ENCODE measurements at places on chromosomes 7 and 10.

DNA sequence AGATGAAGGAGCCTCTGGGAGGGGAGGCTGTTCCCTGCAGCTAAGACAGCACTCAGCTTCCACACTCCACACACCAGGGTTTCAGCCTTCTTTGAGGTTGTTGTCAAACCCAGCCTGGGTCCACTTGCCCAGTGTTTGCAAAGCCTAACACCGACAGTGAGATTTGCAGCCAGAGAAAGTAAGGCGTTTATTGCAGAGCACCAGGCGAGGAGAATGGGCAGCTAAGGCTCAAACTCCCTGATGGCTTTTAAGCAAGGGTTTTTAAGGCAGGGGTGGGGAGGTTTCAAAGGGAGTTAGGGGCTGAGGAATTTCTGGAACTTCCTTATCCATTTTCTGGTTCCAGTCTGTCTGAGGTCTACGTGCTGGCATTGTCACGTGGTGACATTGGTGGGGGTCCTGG lies 4.7 kb upstream of the ZNF775 start:
- H3K27ac ChIP-seq: no peak overlapping the region
- H3K36me3 ChIP-seq: peaks cover 5% of the 10 kb centered on the region
- DNase-seq: no peak
- H3K4me1 ChIP-seq: peaks cover 55% of the 10 kb centered on the region
- H3K4me3 ChIP-seq: no peak overlapping the region

DNA sequence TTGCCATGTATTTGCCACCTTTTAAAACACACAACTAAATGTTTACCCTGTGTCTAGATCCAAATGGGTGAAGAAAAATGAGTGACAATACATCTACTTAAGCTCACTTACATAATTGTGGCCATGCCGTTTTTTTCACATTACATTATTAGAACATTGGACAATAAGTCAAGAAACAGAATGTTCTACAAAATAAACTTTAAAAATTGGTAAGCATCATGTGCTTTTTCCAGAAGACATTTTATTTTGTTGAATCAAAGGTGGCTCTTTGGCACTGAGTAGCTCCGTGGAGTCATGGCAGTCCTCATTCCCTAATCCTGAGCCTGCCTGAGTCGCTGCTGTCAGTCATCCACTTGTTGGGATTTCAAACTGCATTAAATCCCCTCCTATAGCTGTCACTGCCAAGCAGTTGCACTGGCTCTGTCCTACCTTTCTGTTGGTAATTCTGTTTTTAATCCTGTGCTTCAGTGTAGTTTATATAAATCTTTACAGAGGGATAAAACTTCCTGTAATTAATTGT lies 32.3 kb downstream of the CAV1 start:
- no peaks in the 10 kb centered on the region for H3K4me1 ChIP-seq
- peaks cover 43% of the 10 kb centered on the region for H3K27me3 ChIP-seq
- H3K36me3 ChIP-seq: no peaks in the 10 kb centered on the region
- H3K27ac ChIP-seq: no peak overlapping the region
- no peak for DNase-seq

DNA sequence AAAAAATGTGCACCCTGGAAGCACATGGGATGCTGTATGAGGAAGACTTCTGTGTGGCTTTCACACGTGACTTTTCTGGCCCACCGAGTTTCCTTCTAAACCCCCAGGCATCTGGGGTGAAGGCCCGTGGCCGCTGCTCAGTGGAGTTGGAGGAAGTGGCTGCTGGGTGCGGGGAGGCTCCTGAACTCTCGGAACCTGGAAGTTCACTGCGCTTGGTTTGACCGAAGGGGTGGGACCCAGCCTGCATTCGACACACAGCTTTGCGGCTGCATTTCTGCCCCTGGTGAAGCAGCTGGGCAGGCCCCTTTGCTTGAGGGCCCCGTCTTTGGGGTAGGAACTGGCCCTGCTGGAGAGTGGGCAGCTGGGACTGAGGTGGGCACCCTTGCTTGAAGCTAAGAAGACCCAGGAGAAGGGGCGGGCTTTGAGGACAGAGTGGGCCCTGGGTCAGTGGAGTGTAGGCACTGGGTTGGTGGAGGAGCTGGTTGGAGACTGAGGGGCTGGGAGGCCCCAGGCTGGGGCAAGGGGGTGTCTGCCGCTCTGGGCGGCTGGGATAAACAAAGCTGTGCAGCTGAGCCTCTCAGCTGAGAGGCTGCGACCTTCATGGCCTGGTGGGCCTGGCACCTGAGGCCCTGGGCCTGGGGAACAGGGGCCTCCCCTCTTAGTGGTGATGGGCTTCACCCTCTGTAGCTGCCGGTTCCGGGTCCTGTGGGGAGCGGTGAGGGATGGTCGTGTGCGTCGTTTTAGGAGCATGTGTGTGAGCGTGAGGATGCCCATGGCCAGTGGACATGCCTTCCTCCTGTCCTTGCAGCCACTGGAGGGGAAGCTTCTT lies 78.0 kb downstream of the INPP5A start:
- H3K27me3 ChIP-seq: peaks cover 5% of the 10 kb centered on the region
- peaks cover 35% of the 10 kb centered on the region for H3K36me3 ChIP-seq
- H3K4me3 ChIP-seq: peak overlapping the region; percentile 71
- no peak for DNase-seq
- peak overlapping the region; percentile 95 for H3K27ac ChIP-seq

- peak overlapping the region; percentile 85 for H3K4me3 ChIP-seq
- H3K27me3 ChIP-seq: no peaks in the 10 kb centered on the region
- DNase-seq: peak; percentile 8
Measured at GRCh38 chr10:79245539-79246208, 101.6 kb upstream of the PPIF start.

GRCh38 chr10:62562101-62562500 lies 187.9 kb downstream of the ZNF365 start:
- no peak overlapping the region for H3K4me3 ChIP-seq
- H3K27me3 ChIP-seq: peaks cover 3% of the 10 kb centered on the region
- H3K36me3 ChIP-seq: no peaks in the 10 kb centered on the region
- H3K4me1 ChIP-seq: peaks cover 1% of the 10 kb centered on the region
- no peak for DNase-seq

- DNase-seq: no peak
- H3K4me3 ChIP-seq: no peak overlapping the region
- H3K4me1 ChIP-seq: peaks cover 17% of the 10 kb centered on the region
- no peaks in the 10 kb centered on the region for H3K27me3 ChIP-seq
Measured at GRCh38 chr10:88314362-88314761, 268.8 kb downstream of the RNLS start.

DNA sequence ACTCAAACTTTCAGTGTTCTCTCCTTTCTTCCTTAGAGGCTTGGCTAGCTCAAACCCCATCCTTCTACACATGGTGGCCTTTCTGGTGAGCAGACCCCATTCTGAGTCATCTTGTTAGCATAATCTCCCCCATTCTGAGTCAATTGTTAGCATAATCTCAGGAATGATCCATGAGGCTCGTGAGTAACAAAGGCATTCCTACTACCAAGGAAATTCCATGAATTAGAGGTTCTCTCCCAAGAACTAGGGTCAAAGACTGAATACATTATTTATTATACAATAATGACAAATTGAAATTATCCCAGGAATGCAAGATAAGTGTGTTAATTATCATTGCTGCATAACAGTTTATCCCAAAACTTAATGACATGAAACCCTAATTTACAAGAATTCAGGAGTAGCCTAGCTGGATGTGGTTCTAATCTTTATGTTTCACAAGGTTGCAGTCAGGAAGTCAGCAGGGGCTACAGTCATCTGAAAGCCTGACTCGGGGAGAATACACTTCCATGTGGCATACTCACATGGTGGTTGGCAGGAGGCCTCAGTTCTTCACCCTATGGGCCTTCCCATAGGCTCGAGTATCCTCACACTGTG lies 100.2 kb downstream of the MMRN2 start:
- no peak overlapping the region for H3K27ac ChIP-seq
- H3K27me3 ChIP-seq: no peaks in the 10 kb centered on the region
- H3K4me3 ChIP-seq: no peak overlapping the region
- no peaks in the 10 kb centered on the region for H3K4me1 ChIP-seq
- H3K36me3 ChIP-seq: peaks cover 4% of the 10 kb centered on the region
- no peak for DNase-seq

DNA sequence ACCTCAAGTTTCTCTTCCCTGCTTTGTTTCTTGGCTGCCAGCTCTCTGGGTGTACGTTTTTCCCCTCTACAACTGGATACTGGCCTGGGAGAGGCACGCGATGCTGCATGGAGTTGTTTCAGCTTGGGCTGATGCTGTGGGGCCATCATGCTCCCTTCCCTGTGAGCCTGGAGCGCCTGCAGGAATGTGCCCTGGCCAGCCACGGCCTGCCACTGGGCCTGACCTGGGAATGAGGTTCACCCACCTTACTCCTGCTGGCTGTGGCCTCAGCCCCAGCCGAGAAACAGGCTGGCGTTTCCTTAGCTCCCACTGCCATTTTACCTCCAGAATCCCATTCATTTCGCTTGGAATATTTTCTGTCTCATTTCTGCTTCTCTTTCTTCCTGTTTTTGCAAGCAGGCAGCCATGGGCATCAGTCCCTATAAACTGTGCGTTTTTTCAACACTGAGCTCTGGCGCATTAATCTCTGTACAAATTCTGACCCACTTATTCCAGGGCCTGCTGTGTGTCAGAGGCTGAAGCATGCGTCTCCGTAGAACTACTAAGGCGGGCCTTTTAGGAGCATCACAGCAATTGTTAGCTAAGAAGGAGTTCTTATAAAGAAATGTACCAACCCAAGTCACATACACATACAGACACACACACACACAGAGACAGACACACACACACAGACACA lies 57.9 kb downstream of the GATA3 start:
- H3K27ac ChIP-seq: no peak overlapping the region
- no peaks in the 10 kb centered on the region for H3K36me3 ChIP-seq
- no peak for DNase-seq

- no peak overlapping the region for H3K27ac ChIP-seq
- H3K36me3 ChIP-seq: no peaks in the 10 kb centered on the region
- no peak overlapping the region for H3K4me3 ChIP-seq
- peaks cover 48% of the 10 kb centered on the region for H3K4me1 ChIP-seq
- no peak for DNase-seq
Measured at GRCh38 chr7:100163006-100163531, 4.5 kb upstream of the TRAPPC14 start.

- no peaks in the 10 kb centered on the region for H3K36me3 ChIP-seq
- H3K4me1 ChIP-seq: no peaks in the 10 kb centered on the region
- H3K27me3 ChIP-seq: no peaks in the 10 kb centered on the region
Measured at GRCh38 chr7:20954711-20955619, 168.3 kb upstream of the SP8 start.

DNA sequence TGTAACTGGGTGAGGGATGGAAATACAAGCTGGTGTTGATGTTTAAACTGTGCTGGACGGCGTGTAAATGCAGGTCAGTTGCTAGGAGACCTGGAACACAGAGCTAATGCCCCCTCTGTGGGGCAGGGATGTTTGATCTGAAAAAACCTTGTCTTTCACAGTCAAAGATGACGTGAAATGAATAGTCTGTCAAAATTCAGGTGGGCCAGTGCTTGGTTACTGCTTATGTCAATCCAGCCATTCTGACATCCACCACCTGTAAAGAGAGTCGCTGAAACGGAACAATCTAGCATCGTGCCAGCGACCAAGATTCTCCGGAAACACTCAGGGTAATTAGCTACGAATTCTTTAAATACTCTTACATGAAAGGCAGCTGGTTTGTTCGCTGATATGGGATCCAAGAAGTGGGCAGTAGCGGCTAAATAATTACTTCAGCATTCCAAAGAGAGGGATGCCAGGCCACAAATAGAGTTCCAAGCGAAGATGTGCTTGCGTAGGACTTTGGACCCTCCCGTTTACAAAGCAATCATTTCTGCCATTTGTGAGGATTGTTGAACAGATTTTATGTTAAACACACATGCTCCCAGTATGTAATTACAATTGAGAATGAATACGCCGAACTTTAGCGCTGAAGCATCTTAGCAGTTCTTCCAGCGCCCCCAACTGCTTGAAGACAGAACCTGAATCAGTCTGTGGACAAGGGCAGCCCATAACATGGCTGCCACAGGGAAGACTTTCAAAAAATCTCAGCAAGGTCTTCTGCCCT lies 7.3 kb upstream of the ASB4 start:
- no peaks in the 10 kb centered on the region for H3K4me1 ChIP-seq
- no peak for DNase-seq

- DNase-seq: no peak
- H3K4me3 ChIP-seq: no peak overlapping the region
- H3K4me1 ChIP-seq: peaks cover 3% of the 10 kb centered on the region
- no peaks in the 10 kb centered on the region for H3K27me3 ChIP-seq
Measured at GRCh38 chr10:92923416-92923815, 75.1 kb downstream of the EXOC6 start.

DNA sequence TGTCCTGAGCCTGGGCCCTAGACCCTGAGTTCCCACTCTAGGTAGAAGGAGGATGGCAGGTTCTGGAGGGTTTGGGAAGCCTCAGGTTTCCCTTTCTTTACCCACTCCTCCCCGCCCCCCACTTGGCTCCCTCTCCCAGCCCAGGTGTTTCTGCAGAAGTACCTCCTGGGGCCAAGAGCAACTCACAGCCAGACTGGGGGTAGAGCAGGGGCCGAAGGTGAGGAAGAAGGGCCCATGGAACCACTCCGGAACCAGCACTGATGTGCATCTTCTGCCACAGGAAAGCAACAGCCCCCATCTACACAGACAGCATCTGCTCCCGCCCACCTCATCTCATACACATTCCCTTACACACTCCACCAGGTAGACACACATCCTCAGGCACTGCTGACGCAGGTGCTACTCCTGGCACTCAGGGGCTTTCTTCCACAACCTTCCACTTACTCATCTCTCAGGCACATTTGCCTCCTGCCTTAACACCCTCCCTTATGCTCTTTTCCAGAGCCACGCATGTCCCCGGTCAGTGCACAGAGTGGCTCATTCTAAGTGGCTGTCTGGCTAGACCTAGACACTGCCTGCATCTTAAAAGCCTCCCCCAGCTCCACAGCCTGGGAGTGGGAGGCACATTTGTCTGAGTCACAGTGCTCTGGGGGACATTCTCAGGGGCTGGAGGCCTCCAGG lies 1.8 kb downstream of the EPHB6 start:
- H3K27me3 ChIP-seq: no peaks in the 10 kb centered on the region
- H3K4me3 ChIP-seq: peak overlapping the region; percentile 23
- peaks cover 14% of the 10 kb centered on the region for H3K4me1 ChIP-seq
- DNase-seq: no peak

GRCh38 chr7:129163875-129164544 lies 19.5 kb downstream of the TSPAN33 start:
- no peak overlapping the region for H3K27ac ChIP-seq
- peaks cover 8% of the 10 kb centered on the region for H3K4me1 ChIP-seq

DNA sequence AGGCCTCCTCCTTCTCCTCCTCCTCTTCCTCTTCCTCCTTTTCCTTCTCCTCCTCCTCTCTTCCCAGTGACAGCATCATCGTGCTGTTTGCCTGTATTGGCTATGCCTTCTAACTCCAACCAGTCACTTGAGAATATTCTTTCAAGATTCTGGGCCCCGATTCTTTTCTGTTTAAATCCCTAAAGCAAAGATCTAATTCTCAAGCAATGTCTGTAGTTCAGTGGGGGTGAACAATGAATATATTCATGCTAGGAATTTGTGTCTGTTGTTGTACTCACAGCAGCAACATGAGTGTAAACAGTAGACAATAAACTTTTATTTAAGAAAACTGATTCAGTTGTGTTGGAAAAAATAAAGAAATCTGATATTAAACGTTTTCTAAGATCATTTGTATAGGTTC lies 30.7 kb downstream of the NUDT5 start:
- no peak overlapping the region for H3K4me3 ChIP-seq
- H3K27me3 ChIP-seq: no peaks in the 10 kb centered on the region
- peak overlapping the region; percentile 49 for H3K27ac ChIP-seq
- H3K4me1 ChIP-seq: no peaks in the 10 kb centered on the region

Measured in activated naive CD8-positive, alpha-beta T cell treated with anti-CD3 and anti-CD28 coated beads, Interleukin-2, amount 50 U/mL, for 24 hours (primary cell).